ENCODE measurements at places on chromosomes 5 and 9.

- peak; percentile 92 for DNase-seq
Observed at GRCh38 chr9:35844628-35845270, 15.7 kb downstream of the TMEM8B start.

DNA sequence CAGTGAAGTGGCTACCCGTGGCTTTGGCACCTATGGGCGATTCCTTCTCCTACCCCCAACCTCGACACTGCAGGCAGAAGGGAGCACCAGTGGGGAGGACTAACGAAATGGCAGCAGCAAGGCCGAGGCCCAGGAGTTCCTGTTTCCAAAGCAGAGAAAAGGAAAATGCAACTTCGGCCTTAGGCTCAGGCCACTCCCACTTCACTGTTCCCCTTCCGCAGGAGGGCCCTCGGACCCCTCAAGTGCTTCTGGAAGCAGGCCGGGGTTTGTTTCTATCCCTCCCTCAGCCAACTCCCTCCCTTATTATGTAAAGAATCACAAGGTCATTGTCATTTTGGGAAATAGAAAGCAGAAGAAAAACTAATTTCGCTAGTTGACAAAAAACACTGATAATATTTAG, 36.4 kb upstream of the NKX2-5 start:
- no peak for DNase-seq

GRCh38 chr5:131460867-131461572, 174.0 kb downstream of the RAPGEF6 start:
- no peak for DNase-seq

- DNase-seq, result no peak
Observed at GRCh38 chr9:72718503-72718902, 197.1 kb downstream of the TMC1 start.

DNA sequence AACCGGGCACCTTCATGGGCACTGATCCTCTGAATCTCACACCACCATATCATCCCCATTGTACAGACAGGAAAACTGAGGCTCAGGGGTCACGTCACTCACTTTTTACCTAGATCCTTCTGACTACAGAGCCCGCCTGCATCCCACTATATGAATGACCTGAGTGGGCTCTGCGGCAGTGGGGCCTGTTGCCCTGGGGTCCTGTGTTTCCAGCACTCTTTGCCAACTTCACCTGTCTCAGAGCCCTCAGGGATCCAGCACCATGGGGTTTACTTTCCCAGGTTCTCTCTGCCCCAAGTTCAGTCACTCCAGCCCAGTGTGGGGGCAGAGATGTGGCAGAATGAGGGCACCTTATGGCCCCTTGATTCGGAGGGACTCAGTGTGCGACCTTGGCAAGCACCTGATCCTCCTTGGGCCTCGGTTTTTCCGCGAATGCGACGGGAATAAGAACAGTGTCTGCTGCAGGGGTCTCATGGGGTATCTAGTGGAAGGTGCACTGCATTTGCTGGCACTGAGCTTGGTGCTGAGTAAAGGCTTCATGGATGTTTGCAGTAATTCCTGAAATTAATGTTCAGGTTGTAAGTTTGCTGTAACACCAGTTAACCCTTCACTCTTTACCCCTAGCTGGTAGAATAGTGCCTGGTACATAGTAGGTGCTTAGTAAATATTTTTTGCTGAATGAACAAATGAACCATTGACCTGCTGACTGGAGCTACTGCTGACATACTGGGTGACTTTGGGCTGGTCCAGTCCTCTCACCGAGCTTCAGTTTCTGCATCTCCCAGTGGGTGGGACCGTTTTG, 47.1 kb upstream of the BOD1 start:
- no peak for DNase-seq

GRCh38 chr5:57833489-57833888, 350.9 kb upstream of the ACTBL2 start:
- DNase-seq, result no peak
